Endodermal cell (in vitro differentiated cells): ENCODE measurements at places on chromosomes 12 and 14. TPM values are rescaled to one million over a fixed set of nuclear protein-coding genes. Genes with fewer than 3 reads are reported as not detected.

DNA sequence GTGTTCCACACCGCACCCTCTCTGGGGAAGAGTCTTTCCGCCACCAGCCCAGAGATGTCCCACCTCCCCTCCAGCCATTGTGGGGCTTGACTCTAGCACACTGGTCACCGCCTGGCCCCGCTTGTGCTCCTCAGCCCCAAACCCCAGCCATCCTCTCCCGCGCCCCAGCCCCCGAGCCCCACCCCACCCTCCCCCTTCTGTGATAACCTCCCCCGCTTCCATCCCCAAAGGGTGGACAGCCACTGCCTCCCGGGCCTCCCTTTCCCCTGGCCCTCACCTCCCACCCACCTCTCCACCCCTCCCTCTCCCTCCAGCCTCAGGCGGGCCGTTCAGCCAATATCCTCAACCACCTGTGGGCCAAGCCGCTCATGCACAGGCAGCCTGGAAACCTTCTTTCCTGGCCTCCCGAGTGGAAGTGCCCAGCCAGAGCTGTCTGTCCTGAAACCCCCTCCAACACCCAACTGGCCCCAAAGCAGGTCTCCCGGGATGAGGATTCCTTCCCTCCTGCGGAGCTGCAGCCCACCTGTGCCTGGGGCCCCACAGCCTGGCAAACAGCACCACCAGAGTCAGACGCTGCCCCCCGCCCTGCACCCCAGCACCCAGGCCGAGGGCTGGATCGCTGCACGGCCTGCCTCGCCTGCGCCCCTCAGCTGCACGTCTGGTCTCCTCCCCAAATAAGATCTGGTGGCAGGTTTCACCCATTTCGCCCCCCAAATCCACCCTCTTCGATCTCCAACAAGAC is 27.1 kb upstream of the NUDT14 start:
- no peak for DNase-seq

DNA sequence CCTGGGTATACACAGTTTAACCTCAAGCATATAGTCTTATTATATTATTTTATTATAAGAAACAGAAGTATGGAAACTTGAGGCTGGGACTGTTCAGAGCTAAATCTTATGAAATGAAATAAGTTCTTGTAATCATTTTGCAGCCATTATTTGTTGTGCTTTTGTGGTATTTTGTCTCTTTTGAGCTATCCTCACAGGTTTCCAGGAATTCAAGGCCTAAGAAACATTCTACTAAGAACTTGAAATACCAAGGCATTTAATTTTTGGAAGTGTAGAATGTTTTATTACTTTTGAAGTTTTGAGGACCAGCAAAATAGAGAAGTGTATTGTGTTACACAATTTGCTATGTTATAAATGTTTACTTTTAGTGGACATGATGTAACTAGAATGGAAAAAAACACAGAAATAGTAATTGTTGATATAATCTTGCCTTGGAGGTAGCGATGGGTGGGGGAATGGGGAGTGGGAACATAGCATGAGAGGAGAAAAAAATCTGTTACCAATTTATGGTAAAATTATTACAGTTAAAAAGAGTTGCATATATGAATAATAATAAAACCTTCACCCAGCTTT is 81.7 kb downstream of the CRADD start:
- no peak for DNase-seq

- peak; percentile 98 for DNase-seq
Observed at GRCh38 chr12:130041983-130042812, 120.1 kb upstream of the FZD10 start.

GRCh38 chr12:15701631-15702156 is 87.5 kb downstream of the EPS8 start:
- DNase-seq = no peak

DNA sequence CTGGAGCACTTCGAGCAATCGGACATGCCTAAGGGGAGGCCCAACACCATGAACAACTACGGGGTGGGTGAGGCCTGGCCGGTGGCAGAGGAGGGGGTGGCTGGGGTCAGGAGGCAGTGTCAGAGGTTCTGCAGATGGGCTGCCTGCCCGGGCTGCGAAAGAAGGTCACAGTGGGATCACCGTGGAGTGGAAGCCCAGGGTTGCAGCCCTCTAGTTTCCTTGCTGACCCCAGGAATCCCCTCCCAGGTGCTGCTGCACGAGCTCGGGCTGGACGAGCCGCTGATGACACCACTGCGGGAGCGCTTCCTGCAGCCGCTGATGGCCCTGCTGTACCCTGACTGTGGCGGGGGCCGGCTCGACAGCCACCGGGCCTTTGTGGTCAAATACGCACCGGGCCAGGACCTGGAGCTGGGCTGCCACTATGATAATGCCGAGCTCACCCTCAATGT is 1.9 kb upstream of the ARL6IP4 start:
- peak; percentile 49 for DNase-seq

DNA sequence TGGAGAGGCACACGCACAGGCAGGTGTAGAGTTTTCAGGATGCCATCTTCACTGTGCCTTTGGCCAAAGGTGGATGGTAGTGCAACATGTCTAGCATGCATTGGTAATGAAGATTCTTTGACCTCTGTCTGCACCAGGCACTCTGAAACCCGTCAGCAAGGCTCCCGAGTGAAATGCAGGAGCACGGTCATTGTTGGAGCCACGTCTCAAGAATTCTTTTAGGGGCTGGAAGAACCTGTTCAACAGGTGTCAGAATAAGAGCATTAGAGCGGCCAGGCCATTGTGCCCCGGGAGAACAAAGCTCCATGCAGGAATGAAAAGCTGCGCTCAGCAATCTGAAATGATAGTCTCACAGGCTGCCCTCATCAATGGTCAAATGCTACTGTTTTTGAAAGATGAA is 40.2 kb upstream of the DICER1 start:
- DNase-seq = peak; percentile 63

GRCh38 chr12:65175385-65175784 is 6.0 kb downstream of the LEMD3 start:
- no peak for DNase-seq

DNA sequence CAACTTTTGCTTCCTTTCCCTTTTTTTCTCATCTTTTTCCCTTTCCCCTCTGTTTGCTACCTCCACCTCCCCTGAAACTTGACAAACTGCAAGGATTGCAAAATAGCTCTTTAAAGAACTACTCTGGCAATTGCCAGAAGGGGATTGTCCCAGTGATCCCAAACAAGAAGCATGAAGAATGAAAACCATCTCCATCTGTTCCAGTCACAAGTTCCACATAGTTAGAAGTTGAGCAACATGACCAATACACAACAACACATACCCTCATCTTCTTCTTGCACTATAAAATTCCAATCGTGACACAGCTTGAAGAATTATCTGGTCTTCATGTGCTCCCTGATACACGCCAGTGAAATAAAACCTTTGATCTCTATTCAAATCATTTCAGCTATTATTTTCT is 93.7 kb upstream of the USP15 start:
- DNase-seq = no peak

- no peak for DNase-seq
Observed at GRCh38 chr14:97065305-97066067, 268.3 kb downstream of the VRK1 start.

- no peak for DNase-seq
Observed at GRCh38 chr14:71959055-71959454, 26.8 kb downstream of the RGS6 start.

DNA sequence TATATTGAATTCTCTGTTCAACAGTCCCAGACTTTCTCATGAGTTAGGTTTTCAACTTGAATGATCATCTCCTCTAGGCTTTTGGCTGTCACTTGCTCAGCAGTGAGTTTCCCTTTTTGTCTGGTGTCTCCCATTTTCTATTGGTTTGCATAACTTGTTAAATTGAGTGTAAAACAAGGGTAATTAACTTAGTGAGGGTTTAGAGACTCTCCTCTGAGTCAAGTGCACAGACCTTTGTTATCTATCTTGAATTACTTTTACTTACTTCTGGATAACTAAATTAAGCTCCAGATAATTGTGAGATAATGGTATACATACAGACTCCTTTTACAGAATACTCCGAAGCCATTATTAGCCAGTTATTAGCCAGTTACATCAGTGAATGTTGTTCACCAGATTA is 22.0 kb downstream of the MLXIP start:
- DNase-seq = no peak

DNA sequence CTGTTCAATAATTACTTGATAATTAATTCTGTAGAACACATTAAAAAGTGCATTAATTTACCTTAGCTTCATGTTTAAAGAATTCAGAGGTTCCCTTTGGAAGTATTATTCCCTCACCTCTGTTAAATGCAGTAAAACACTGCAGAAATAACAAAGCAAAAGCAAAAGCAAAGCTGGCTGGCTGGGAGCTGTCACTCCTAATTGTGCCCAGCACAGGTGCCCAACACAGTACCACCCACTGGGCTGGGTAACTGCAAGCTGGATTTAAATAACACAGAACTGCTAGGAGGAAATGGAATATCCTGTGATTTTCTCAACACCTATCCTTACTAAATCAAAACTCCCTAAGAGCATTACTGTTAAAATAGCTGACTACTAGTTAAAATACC is 72.6 kb downstream of the SLC2A13 start:
- DNase-seq = peak; percentile 71

The CACNA2D4 gene
- 4.0 to 4.3 TPM (median 4.2 TPM) in 3 replicates for total RNA-seq

The TMEM233 gene
- not detected in 3 replicates for total RNA-seq
